IPS DF 19.7 (cell line): ENCODE measurements at places on chromosomes 3 and 15.
A peak's percentile ranks its signal among the peaks of the same experiment; 100 is the strongest.

GRCh38 chr15:64989416-64990167, at the start of gene SPG21:
SPG21 (minus strand) TSS chr15:64989914; CDS start chr15:64983569, 6,345 bp downstream.
- peak; percentile 48 for DNase-seq

GRCh38 chr15:81024936-81025335, 24.2 kb downstream of the TLNRD1 start:
- no peak for DNase-seq

DNA sequence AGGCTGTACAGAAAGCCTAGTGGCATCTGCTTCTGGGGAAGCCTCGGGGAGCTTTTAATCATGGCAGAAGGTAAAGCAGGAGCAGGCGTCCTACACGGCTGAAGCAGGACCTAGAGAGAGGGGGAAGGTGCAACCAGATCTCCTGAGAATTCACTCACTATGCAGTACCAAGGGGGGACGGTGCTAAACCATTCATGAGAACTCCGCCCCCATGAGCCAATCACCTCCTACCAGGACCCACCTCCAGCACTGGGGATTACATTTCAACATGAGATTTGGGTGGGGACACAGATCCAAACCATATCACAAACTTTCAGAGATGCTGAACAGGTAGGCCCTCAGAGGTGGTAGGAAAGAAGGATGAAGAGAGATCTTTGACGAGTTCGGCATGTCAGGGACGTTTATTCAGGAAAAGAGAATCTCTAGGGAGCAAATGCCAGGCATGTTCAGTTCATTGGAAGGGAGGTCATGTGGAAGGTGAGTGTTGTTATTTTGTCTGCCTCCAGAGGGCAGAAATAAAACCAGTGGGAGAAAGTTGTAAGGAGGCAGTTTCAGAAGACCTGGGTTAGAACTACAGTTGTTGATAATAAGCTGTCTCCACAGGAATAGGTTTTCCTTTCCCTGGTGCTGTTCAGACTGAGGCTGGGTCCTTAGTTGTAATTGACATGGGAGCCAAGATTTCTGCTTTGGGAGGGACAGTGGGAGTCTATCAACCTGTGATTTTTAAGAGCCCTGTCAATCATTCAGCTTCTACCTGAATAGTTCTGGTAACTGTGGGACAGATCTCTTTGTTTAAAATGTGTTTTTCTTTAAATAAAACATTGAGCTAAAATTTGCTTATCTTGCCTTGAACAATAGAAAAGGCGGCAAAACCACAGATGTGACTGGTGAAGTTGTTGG, 4.3 kb upstream of the FNDC3B start:
- peak; percentile 61 for DNase-seq

GRCh38 chr3:27253831-27254230, 115.4 kb downstream of the NEK10 start:
- no peak for DNase-seq

DNA sequence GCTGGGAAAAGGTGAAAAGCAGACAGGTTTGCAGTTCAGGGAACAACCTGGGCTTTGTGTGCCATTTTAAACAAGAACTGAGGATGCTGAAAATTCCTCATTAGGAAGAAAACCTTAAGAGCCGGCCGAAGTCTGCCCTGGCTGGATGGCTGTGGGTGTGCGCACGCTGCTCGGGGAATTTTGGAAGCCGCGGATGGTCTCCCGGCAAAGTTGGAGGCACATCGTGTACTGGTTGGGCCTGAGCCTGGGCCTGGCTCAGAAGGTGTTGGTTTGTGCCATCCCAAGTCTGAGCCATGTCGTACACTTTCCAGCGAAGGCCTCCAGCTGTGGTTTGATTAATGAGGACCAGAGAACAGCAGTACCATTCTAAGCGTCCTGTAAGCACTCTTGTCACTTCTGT, 188.2 kb downstream of the ATP10A start:
- no peak for DNase-seq

DNA sequence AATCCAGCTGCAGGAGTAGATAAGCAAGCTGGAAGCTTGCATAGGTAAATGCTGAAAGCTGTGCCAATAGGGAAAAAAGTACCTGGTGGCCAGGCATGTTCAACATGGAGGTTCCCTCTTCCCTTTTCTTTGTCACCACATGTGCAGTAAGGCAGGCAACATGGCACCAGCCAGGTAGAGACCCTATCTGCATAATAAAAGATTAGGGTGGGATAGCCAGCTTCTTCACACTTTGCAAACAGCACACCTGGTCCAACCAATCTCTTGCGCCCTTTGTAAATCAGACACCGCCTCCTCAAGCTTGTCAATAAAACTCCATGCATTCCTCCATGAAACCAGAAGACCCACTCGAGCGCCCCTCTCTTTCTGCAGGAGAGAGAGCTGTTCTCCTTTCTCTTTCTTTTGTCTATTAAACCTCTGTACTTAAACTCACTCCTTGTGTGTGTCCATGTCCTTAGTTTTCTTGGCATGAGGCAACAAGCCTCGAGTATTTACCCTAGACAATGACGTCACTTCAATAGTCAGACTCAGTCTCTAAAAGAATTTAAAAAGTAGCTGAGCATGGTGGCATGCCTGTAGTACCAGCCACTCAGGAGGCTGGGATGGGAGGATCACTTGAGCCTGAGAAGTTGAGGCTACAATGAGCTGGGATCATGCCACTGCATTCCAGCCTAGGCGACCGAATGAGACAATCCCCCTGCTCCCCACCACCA, 256.3 kb downstream of the SCAPER start:
- DNase-seq: peak; percentile 35

DNA sequence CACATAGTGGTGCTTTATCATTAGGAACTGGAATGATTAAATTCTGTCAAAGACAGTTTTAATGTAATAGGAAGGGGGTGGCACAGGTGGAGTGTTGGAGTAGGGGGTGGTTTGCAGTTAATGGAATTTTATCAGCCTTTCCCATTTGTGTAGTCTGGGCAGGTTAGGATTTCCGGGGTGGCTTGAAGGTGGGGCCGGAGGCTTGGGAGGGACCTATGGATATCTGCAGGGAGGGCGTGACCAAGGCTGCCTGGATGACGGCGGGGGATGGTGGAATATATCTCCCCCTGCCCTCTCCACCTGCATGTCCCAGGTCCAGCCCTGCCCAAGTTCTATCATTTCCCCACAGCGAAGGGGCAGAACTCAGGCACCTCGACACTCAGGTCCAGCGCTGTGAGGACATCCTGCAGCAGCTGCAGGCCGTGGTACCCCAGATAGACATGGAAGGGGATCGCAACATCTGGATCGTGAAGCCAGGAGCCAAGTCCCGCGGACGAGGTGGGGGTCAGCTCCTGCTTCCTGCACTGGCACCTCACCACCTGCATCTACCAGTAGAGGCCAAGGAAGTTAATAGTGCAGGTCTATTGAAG, 15.5 kb downstream of the TTLL3 start:
- no peak for DNase-seq

DNA sequence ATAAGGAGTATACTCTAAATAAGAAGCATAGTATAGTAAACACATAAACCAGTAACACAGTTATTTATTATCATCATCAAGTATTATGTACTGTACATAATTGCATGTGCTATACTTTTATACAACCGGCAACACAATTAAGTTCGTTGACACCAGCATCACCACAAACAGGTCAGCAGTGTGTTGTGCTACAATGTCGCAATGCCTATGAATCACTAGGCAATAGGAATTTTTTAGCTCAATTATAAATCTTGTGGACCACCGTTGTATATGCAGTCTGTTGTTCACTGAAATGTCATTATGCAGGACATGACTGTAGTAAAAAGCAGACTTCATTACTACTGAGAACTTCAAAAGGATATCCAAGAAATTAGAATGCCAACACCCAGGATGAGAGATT, 177.0 kb downstream of the PDCD6IP start:
- DNase-seq: no peak

- no peak for DNase-seq
Measured at GRCh38 chr3:192417017-192417416, 310.3 kb downstream of the FGF12 start.

DNA sequence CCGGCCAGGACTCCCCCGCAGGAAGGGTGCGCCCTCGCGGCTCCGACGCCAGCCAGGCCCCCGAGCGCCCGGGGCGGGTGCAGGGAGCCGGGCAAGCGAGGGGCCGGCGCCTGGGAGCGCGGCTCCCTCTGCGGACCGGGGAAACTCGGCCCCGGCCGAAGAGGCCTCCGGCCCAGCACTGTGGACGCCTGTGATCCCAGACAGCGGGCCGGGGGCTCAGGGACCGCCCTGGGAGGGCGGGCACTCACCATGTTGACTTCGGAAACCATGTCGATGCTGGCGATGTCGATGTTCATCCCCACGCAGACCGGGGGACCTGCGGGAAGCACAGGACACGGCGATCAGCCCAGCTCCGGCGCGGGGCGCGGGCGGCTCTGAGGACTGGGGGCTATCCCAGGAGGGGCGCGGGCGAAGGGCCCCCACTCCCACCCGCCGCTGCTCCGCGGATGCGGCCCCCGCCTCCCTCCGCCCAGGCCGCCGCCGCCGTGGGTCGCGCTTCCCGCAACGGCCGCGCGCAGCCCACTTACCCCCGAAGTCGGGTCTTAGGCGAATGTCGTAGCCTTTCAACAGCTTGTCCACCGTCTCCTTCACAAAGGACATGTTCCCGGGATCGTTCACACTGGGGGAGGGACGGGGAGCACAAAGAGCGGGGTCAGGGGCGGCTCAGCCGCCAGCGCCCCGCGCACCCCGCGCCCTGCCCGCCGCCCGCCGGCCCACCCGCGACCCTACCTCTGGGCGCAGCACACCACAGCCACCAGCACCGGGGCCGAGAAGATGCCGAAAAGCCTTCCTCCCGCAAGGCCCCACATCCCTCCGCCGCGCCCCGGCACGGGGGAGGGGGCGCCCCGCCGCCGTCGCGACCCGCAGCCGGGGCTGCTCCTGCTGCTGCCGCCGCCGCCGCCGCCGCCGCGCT, at the start of gene GABRB3:
GABRB3 (minus strand) TSS at position 913 of the 913 bp plus-strand sequence.
- no peak for DNase-seq

DNA sequence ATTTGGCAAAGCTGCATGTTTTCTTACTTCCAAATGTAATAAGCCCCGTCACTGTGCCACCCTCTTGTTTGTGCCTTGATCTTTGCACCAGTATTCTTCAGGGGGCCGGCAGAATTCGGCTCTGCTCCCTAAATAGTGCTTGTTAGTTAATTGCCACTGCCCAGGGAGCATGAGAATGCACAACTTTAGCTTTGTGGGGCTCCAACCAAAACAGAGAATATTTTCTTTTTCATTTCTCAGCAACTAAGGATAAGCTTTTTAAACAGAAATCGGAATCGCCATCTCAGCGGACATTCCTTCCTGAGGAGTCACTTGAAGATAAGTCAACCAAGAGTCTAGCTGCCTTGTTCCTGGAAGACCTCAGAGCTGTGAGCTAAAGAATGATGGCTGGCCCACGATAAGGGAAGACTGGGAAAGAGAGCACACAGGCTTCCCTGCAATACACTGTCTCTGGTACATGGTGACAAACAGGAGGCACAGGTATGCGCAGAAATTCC, 106.0 kb downstream of the LRIG1 start:
- DNase-seq: no peak

- no peak for DNase-seq
Measured at GRCh38 chr3:150635526-150635925, 32.4 kb downstream of the SELENOT start.

DNA sequence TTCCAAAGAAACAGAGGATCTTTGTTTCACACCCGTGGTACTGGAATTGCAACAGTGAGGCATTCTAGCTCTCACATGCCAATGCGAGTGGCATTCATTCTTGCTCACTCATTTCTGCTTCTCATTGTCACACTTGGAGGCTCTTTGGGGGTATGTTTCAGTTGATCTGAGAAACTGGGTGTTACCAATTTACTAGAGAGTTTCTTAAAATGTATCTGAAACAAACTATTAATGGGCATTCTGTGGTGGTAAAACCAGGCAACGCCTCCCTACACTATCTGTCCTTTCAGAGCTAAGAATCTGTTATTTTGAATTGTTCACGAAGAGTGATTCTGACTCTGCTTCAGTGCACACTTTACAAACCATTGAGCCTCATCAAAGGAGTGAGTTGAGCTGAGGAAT, 140.6 kb upstream of the BHLHE40 start:
- DNase-seq: no peak

DNA sequence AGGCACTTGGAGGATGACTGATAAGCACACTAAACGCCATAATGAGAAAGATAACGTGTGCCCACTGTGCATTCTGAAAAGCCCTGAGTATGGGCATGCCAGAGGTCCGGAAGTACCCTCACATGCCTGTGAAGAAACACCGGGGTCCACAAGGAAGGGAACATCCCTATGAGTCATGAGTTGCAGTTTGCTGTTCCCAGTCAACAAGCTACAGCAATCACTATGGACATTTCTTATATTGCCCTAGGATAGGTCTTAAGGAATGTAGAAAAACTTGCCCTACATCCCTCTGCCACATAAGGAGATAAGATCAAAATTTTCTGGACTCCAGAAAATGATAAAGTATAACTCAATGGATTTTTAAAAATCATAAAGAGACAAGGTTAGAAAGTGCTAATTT, 9.9 kb downstream of the MB21D2 start:
- DNase-seq: no peak

DNA sequence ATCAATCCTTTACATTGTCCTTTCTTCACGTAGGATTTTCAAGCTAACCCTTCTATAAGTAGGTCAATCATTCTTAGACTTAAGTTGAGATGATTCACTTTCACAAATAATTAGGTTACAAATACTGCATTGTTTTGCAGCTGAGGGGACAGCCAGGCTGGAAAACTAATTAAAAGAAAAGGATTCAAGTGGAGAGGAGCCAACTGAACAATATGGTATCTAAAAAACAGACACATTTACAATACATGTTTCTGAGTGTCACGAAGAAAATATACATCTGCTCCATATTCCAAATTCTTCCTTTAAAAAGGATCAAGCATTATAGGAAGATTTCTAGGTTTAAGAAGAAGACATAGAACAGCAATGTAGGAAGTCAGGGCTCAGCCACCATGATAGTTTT, 70.2 kb downstream of the PEAK1 start:
- DNase-seq: no peak

GRCh38 chr15:25772500-25772899, 90.6 kb downstream of the ATP10A start:
- no peak for DNase-seq

DNA sequence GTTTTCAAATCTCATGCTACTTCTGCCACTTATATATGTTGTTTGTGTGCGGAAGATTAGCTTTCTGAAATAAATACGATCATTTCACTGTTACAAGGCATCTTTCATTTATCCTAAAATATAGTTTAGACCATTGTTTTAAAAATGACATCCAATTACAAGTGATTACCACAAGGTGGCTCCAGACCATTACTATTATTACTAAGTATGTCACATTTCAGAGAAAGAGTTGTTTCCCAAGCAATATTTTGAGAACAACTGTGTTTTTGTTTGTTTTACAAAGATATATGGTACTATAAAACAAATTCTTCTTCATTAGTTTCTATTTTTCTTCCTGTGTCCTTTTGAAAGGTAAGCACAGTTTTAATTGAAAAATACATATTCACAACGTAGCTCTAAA, 136.0 kb upstream of the RAP2B start:
- no peak for DNase-seq
